ENCODE measurements at places on chromosomes 2 and 18. TPM values are rescaled to one million over a fixed set of nuclear protein-coding genes. Genes with fewer than 3 reads are reported as not detected.

DNA sequence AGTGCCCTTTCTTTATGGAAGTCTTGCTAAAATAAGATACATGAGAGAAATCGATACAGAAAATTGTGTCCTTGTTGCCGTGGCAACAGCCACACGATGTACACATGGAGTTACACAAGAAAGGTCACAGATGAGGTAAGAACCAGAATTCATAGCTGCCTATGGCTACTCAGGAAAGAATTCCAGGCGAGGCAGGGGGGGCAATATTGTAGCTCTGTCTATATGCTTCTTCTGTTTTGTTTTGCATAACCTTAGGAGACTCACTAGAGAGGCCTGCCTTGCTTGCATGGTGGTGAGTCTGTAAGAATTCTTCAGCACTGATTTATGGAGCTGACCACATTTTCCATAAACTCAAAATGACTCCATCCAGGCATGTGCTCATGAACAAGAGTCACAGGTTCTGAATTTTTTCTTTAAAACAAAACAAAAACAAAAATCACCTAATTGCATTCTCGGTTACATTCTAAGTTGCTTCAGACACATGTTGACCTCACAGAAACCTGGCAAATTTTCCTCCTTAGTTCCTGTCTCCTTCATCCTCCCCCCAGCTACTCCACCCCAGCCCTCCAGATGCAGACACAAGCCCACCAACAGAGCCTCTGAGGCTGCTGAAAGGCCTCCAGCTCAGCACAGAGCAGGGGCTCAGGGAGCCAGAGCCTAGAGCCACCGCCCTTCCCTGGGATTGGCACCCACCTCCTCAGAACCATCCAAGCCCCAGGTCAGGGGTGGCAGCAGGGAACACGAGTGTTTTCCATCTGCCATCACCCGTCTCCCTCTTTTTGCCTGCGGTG is 183.5 kb downstream of the ANTXR1 start:
- DNase-seq: peak; percentile 92

AKAIN1 gene
- polyA plus RNA-seq: not detected

DNA sequence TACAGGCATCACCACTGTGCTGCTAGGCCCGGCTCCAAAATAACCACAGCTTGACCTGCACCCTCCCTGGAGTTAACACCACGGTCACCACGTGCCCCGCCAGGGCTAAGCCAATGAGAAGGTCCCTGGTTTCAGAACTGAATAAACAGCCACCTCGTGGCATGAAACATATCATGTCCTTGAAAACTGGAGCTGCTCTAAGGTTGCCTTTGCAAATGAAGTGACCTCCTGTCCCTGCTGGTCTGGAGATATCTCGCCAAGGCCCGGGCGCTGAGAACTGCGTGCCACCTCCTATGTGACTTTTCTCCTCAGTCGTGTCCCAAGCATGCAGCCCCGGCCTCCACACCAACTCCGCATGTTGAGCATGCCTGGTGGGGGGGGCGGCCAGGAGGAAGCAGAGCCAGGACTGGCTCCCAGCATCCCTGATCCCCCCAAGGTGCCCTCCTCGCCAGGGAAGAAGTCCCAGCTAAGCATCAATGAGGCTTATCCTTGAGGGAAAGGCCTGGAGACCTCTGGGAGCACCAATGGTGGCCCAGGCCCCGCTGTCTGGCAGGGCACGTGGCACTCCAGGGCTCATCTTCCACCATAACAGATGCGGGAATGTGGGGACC is 16.3 kb upstream of the KCNG2 start:
- DNase-seq: no peak

GRCh38 chr2:235132651-235133050 is 180.8 kb downstream of the SH3BP4 start:
- DNase-seq: no peak

- DNase-seq: no peak
Measured at GRCh38 chr18:76697441-76697901, 124.9 kb upstream of the ZNF236 start.

DNA sequence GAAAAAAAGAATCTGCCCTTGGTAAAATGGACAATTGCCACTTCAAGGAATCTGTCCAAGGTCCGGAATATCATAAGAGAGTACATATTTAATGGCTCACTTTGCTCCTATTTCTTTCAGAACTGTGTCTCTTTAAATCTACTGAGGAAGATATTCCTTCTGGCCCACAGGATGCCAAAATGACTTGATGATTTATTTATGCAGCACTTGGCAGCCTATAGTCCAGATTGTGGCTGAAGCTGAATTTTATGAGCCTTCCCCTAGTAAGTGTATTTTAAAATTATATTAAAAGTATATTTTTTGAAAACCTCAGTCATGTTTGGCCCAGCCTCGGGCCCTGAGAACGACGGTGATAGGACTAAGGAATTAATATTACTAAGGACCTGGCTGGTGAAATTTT is 465.1 kb upstream of the HNRNPA3 start:
- DNase-seq: no peak

DNA sequence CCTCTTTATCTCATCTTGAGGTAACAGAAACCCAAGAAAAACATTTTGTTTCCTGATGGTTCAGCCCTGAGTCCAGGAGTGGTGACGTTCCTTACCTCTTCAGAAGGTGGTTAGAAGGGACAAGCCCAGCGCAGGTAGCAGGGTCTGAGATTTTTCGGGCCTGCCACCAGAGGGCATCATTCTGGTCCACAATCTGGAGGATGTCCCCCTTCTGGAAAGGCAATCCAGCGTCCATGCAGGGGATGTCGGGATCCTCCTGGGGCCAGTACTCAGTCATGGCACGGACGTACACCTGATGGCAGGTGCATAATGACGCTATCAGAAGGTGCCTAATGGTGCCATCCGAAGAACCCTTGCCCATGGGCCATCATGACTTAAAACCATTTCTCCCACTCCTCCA is 17.7 kb downstream of the MPP4 start:
- no peak for DNase-seq

DNA sequence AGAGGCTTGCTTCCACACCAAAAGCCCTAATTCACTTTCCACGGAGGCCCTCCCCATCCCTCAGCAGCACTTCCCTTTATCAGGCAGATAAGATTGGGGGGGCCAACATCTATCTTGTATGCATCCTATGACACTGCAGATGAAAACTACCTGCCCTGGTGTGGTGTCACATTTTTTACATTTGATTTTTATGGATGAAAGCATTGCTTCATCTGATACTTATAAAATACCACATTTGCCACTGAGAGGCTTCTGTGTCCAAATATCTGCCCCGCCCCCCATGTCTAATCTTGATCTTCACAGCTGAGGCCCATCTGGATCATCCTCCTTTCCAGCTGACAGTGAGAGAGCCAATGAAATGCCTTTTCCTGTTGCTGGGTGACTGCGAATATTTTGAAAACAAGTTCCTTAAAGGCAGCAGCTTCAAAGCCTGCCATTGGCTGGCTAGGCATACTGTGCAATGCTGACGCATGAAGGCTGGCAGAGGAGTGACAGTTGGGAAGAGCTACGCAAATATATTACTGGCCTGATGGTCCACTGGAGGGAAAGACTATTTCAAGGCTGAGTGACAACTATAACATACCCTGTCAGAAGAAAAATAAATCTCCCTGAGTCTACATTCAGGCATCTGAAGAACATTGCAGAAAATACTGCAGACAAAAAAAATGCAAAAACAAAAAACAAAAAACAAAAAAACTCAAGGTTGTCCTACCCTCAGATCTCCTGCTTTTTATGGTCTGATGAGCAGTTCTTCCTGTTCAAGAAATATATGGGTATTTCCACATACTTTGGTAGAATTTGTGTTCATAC is 318.7 kb downstream of the PDE11A start:
- DNase-seq: peak; percentile 41

QPCT gene
- 11.2 TPM for polyA plus RNA-seq

GRCh38 chr2:224556381-224556780 is 28.8 kb downstream of the CUL3 start:
- DNase-seq: no peak

- no peak for DNase-seq
Measured at GRCh38 chr2:19435815-19436214, 77.4 kb upstream of the OSR1 start.

MERTK gene
- polyA plus RNA-seq: 0.84 TPM

- DNase-seq: no peak
Measured at GRCh38 chr2:241866790-241867645, 2.5 kb upstream of the RTP5 start.

DNA sequence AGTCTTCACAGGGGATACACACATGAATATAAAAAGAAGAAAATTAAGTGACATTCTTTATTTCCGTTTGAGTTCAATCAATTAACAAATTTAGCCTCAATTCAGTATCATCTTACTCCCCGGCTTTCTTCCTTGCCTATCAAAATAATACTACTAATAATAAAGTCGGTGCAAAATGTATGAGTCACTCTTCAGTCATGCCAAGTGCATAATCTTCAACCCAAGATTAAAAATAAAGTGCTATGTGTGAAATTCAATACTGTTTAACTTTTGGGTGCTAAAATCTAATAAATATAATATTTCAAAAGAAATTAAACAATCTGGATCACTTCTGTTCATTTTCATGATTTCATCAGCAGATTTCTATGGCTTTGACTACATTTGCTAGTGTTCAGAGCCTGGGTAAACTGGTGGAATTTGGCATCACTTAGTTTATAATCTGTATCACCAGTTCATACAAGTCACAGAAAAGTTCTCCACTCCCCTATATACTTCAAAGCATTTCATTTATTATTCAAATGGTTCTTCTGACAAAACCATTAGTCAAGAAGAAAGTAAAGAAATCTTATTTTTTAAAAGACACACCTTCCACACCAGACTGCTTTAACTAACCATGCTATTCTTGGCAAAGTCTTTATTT is 183.6 kb downstream of the THADA start:
- no peak for DNase-seq

DNA sequence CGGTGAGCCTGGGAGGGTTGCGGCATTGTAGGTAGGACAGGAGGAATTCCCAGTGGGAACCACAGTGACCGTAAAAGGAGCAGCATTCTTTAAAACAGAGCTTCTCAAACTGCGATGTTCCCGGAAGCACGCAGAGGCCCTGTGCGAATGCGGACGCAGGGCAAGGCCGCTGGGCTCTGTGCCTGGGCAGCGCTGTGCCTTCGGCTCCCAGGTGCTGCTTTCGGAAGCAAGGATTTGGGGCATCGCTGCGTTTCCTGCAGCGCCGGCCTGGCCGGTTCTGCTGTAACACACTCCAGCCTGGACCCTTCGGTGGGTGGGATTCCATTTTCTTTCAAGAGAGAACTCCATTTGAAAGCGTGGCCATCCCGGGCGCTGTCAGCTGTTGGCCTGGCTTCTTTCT is 118.6 kb downstream of the PTGR3 start:
- no peak for DNase-seq

GRCh38 chr2:1041012-1041805 is 90.6 kb downstream of the SNTG2 start:
- no peak for DNase-seq

DNA sequence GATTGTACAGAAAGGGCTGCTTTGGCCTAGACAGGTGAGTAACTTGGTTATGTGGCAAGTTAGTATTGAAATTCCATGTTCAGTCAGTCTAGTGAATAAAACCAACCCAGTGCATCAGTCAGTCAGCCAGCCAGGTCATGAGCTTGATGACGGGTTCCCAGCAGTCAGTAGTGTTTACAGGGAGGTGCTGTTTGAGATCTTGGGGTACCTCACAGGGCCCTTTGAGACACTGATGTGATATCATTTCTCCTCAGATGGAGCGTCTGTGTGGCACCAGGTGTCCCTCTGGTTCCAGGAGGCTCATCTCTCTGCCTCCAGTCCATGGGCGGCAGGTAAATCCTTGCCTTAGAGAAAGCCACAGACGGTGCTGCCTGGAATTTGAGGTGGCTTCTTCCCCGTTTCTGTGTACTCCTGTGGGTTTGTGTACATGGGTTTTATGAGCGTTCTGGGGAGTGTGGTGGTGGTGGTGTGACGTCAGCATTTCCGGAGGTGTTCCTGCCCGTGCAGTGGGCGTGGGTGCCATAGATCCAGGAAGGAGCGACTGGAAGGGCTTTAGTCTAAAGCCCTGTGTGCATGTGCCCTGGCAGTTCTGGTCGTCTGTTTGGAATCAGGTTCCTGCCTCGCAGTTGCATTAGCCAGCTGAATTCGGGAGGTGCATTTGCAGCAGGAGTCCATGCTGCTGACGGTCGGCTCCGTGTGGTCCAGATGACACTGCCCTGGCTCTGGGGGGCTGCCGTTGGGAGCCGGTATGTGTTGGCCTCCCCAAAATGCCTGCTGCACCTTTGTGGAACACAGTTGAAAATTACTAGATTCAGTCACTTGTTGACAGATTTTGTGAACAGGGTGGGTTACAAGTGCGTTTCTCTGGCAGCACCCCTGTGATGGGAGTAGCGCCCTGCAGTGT is 2.1 kb downstream of the CTDP1 start:
- DNase-seq: no peak

- no peak for DNase-seq
Measured at GRCh38 chr2:207483477-207483876, 46.3 kb upstream of the CREB1 start.

DNA sequence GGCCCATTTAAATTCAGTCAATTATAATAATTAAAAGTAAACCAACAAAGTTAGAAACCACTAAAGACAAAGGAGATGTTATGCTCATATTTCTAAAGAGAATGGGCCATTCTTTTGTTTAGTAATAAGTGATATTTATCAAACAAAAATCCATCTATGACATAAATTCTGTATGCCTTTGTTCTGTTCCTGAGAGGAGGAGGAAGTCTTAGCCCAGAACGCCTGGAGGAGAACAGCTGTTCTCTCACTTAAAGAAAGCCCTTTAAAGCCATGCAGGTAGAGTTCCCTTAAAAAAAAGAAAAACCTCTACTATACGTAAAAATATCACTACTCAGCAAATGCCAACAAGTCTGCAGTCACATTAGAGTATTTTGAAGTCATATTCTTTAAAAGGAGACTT is 15.5 kb downstream of the LAMA1 start:
- no peak for DNase-seq

Measured in AG04450 (cell line).